Karpas-422 (cell line): ENCODE measurements at places on chromosomes 11 and 22. TPM values are rescaled to one million over a fixed set of nuclear protein-coding genes. Genes with fewer than 3 reads are reported as not detected.

- H3K4me1 ChIP-seq, result no peaks in the 10 kb centered on the region
- H3K4me3 ChIP-seq, result no peak overlapping the region
- H3K27ac ChIP-seq, result no peak overlapping the region
- no peaks in the 10 kb centered on the region for H3K36me3 ChIP-seq
Observed at GRCh38 chr11:77059806-77060205, 7.0 kb upstream of the CAPN5 start.

- peak; percentile 95 for DNase-seq
- peaks cover 19% of the 10 kb centered on the region for H3K4me1 ChIP-seq
- H3K27ac ChIP-seq, result no peak overlapping the region
- H3K36me3 ChIP-seq, result no peaks in the 10 kb centered on the region
- H3K4me3 ChIP-seq, result no peak overlapping the region
- peaks cover 4% of the 10 kb centered on the region; the same call in 1 of the 2 replicates for H3K27me3 ChIP-seq
Observed at GRCh38 chr11:88103337-88104206, 71.7 kb downstream of the RAB38 start.

GRCh38 chr22:19962246-19962908 lies 20.8 kb upstream of the TXNRD2 start:
- H3K4me1 ChIP-seq, result peaks cover 14% of the 10 kb centered on the region
- H3K4me3 ChIP-seq, result no peak overlapping the region
- H3K27me3 ChIP-seq, result no peaks in the 10 kb centered on the region
- no peak overlapping the region for H3K27ac ChIP-seq
- peak; percentile 94 for DNase-seq
- H3K36me3 ChIP-seq, result peaks cover 10% of the 10 kb centered on the region

DNA sequence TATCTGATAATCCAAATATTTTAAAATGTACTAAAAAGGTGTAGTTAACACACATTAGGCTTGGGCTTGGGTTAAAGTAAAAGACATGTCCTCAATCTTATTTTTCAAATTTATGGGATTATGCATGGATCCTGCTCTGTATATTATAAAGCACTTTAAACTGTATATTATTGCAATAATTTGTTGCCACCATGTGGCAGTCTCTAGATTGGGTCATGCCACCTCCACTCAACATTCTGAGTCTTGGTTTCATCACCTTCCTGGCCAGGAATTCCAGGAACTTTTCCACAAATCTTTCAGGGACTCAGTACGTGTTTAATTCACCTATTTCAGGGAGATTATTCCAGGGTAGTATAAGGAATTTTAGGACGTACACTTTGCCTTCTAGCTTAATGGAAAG lies 695.5 kb downstream of the FAM181B start:
- no peak overlapping the region for H3K27ac ChIP-seq
- no peaks in the 10 kb centered on the region for H3K36me3 ChIP-seq
- no peak for DNase-seq
- no peak overlapping the region for H3K4me3 ChIP-seq

- no peaks in the 10 kb centered on the region for H3K36me3 ChIP-seq
- no peaks in the 10 kb centered on the region for H3K27me3 ChIP-seq
- no peak overlapping the region for H3K4me3 ChIP-seq
- peaks cover 44% of the 10 kb centered on the region for H3K4me1 ChIP-seq
Observed at GRCh38 chr11:121318848-121319834, 26.6 kb downstream of the SC5D start.

- 0 out of 2 replicates have a peak, but pooled peaks cover 3% of the 10 kb centered on the region for H3K27me3 ChIP-seq
- H3K27ac ChIP-seq, result no peak overlapping the region
- no peaks in the 10 kb centered on the region for H3K4me1 ChIP-seq
Observed at GRCh38 chr11:12122083-12122482, 11.7 kb downstream of the MICAL2 start.

DNA sequence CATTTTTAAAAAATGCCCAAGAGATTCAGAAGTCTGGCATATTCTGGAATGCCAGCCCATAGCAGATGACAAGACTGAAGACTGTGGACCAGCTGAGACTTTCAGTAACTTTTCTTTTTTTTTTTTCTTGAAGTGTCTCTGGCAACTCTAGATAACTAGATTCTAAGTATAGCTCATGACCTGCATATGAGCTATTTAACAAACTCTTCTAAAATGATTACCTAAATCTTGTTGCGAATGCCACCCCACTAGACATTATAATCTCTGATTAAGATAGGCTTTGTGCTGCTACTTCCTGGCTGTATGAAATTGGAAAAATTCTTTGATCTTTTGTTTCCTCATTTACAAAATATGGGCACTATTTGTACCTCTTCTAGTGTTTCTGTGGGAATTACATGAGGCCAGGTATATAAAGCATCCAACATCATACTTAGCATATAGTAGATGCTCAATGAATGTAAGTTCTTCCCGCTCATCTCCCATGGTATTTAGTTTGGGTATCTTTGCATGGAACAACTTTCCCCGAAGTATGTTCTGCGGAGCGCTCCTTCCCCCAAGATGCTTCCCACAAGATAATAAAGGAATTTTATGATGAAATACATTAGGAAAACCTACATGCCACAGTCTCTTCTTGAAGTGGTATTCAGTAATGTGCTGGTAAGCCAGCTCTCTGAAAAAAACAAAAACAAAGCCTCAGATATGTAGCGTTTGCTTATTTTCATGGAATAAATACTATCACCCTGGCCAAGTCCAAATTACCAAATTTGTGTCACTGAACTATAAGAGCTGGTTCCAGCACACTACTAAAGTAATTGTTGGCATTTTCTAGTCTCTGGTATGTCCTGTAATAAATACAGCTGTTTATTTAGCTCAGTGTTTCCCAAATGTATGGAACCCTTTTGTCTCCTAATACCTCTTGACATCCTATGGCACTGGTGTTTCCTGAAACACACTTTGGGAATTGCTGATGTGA lies 86.8 kb upstream of the TIMP3 start:
- no peaks in the 10 kb centered on the region for H3K4me1 ChIP-seq
- no peaks in the 10 kb centered on the region for H3K36me3 ChIP-seq
- H3K27me3 ChIP-seq, result no peaks in the 10 kb centered on the region
- no peak overlapping the region for H3K27ac ChIP-seq

- no peaks in the 10 kb centered on the region for H3K36me3 ChIP-seq
- no peak overlapping the region for H3K27ac ChIP-seq
- H3K27me3 ChIP-seq, result no peaks in the 10 kb centered on the region
- H3K4me1 ChIP-seq, result peaks cover 3% of the 10 kb centered on the region; the same call in 1 of the 2 replicates
Observed at GRCh38 chr11:111836721-111837120, 34.7 kb downstream of the ALG9 start.

- no peaks in the 10 kb centered on the region for H3K27me3 ChIP-seq
- H3K27ac ChIP-seq, result no peak overlapping the region
- no peaks in the 10 kb centered on the region for H3K4me1 ChIP-seq
- no peak for DNase-seq
Observed at GRCh38 chr11:82384308-82384707, 349.4 kb downstream of the FAM181B start.

- no peaks in the 10 kb centered on the region for H3K36me3 ChIP-seq
- H3K4me1 ChIP-seq, result no peaks in the 10 kb centered on the region; the same call in 1 of the 2 replicates
- no peaks in the 10 kb centered on the region for H3K27me3 ChIP-seq
- no peak overlapping the region for H3K27ac ChIP-seq
- H3K4me3 ChIP-seq, result no peak overlapping the region
Observed at GRCh38 chr22:45837508-45837907, 139.5 kb downstream of the WNT7B start.

Gene HSPB2
- not detected in 2 replicates for total RNA-seq

Gene HTR3A
- 242 and 254 TPM in 2 replicates for total RNA-seq

Gene CEP126
- 2.4 and 4.8 TPM in 2 replicates for total RNA-seq

Gene MB
- not detected in 2 replicates for total RNA-seq
